ENCODE measurements at places on chromosomes 1 and 21.
A peak's percentile ranks its signal among the peaks of the same experiment; 100 is the strongest.

GRCh38 chr1:1374589-1374928 is 448 bp downstream of the AURKAIP1 start:
- DNase-seq, result no peak

DNA sequence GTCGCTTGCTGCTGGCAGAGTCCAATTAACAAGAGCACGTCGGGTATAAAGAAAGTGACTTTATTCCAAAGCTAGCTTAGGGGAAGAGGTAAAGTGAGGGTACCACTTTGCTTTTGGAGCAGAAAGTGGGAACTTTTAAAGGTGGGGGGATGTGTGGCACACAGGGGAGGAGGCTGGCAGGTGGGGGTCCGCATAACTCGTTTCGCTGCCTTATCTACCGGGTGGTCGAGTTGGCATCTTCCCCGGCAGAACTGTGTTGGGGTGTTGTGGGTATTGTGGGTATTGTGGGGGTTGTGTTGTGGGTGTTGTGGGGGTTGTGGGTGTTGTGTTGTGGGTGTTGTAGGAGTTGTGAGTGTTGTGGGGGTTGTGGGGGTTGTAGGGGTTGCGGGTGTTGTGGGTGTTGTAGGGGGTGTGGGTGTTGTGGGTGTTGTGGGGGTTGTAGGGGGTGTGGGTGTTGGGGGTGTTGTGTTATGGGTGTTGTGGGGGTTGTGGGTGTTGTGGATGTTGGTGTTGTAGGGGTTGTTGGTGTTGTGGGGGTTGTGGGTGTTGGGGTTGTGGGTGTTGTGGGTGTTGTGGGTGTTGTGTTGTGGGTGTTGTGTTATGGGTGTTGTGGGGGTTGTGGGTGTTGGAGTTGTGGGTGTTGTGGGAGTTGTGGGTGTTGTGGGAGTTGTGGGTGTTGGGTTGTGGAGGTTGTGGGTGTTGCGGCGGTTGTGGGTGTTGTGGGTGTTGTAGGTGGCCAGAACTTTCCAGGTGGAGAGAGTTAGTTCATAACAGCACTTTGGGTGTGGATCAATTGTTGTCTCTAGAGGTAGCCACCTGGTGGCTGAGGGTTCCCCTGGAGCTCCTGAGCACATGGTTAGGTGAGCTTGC is 52.7 kb downstream of the AGPAT3 start:
- no peak for DNase-seq

GRCh38 chr1:150160964-150161621 is 11.4 kb downstream of the PLEKHO1 start:
- DNase-seq, result no peak

GRCh38 chr1:188895611-188896010 is 1582.1 kb downstream of the BRINP3 start:
- no peak for DNase-seq

- DNase-seq, result no peak
Measured at GRCh38 chr1:162110910-162111309, 41.4 kb downstream of the NOS1AP start.

DNA sequence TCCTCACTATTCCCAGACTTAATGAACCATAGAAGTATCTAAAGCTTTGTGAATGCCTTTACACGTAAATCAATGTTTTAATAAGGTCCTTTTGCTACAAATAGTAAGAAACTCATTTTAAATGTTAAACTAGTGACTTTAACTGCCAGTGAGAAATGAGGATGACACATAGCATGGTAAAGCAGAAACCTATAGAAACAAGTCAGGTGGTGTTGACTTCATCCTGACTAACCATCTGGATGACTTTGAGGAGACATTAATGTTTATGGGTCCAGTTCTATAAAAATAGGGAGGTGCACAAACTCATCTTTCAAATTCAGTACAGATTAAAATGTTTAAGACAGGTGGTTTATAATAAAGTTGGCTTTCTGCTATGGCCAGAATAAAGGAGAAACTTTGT is 85.4 kb downstream of the COLGALT2 start:
- DNase-seq, result no peak

DNA sequence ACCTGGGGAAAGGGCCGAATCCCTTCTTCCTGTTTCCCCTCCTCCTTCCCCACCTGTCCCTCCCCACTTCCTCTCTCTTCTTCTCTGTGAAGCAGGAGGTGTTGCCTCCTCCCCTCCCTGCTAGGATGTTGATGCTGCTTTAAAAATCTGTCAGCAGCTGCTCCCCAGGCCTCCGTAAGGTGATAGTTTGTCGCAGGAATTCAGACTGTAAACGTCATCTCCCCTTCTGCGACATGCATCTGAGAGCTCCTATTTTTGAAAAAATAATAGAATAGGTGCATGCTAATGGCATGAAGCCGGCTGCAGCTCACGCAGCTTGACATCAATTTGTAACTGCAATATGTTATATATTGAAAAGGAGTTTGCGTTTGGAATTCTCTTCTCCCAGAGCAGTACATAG is 70.1 kb downstream of the KAZN start:
- no peak for DNase-seq

DNA sequence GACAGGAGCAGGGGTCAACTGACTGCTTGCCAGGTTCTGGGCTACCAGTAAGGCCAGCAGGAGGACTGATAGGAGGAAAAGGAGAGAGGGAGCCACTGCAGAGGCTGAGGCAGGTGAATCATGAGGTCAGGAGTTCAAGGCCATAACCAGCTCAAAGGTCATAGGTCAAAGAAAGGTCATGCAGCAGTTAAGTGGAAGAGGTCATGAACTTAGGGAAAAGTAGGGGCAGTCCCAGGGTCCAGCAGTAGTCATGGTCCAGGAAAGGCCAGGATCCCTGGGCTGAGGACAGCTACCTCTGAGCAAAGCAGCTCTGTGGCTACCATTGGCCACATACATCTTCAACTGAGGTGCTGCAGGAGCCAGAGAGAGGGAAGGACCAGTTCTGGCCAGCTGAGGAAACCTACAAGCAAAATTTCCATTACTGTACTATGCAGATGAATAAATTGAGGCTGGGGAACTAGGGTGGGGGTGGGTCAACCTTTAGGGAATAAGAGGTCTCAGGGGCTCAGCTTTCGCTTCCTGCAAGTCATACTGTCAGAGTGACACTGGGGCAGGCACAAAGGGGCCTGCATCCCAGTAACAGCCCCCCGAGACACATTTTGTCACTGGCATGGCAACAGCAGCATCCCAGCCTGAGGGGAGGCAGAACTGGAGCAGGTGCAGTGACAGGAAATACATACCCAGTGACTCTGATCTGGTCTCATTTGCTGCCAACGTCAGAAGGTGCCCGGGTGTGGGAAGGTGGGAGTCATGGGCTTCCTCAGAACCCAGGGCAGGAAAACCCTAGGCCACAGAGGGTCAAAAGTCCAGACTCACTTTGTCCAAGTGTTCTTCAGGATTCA is 5.2 kb upstream of the INPP5B start:
- DNase-seq, result no peak

DNA sequence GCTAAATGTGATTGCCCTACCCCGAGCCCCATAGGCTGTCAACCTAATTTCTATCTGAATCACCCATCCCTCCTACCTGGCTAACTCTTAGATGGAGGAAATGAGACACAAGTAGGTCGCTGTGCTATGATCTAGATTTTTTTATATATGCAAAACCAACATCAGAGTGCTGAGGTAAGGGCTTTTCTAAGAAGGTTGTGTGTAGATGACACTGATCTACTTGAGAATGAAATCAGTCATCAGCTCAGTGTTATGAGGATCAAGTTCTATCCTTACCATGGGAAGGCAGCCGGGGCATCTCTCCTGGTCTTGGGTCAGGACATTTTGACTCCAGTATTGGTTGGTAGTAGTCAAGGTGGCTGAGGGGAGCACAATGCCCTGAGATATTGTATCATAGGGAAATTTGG is 23.6 kb downstream of the SLAMF1 start:
- no peak for DNase-seq

- peak; percentile 83 for DNase-seq
Measured at GRCh38 chr1:63674238-63674864, 81.1 kb downstream of the PGM1 start.

- no peak for DNase-seq
Measured at GRCh38 chr1:156705918-156706656, 704 bp upstream of the CRABP2 start.

DNA sequence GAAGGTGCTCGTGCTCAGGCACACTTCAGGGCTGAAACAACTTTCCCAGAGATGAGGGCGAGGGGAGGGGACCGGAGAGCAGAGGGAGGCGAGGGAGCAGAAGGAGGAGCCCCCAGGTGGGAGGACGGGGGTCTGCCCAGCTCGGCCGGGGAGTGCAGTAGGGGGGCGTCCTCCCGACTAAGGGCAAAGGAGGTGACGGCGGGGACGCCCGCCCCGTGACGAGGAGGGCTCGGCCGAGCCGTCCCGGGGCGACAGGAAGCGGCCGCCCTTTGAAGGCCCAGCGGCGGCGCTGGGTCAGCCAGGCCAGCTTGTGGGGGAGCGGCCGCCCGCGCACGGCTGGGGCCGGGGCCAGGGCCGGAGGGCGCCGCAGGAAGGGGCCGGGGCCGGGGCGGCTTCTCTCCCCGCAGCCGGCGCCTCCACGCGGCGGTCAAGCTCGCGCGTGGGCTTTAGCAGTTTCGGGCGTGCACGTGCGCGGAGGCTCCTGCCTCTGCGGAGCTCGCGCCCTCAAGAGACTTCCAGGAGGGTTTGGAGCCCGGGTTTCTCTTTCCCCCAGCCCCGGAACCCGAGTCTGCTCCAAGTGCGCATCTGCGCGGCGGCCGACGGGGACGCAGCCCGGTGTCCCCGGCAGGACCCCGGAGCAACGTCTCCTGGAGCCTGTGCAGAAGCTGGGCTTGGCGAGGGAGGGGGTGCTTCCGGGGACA is 100.8 kb upstream of the SLC45A1 start:
- DNase-seq, result no peak

GRCh38 chr1:180800945-180801344 is 111.8 kb upstream of the KIAA1614 start:
- no peak for DNase-seq

GRCh38 chr1:27430903-27431600 is 38.6 kb downstream of the GPR3 start:
- no peak for DNase-seq

- no peak for DNase-seq
Measured at GRCh38 chr21:17900281-17900989, 81.3 kb upstream of the C21orf91 start.

DNA sequence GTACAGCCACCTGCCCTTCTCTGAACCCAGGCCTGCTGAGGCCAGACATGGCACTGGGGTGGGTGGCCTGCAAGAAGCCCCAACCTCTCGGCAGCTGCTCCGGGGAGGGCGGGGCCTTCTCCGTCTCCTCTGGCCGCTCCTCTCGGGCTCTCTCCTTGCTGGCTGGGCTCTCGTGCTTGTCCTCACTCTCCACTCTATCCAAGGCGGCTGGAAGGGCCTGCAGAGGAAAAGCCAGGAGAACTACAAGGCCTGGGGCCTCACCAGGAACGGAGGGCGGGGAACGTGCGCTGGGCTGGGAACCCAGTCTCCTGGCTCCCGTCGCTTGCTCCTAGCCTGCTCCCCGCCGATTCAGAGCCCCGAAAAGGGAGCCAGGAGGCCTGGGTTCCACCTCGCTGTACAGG is 59.1 kb downstream of the CHD5 start:
- DNase-seq, result no peak

GRCh38 chr1:64962441-64962840 is 3.9 kb downstream of the JAK1 start:
- no peak for DNase-seq

DNA sequence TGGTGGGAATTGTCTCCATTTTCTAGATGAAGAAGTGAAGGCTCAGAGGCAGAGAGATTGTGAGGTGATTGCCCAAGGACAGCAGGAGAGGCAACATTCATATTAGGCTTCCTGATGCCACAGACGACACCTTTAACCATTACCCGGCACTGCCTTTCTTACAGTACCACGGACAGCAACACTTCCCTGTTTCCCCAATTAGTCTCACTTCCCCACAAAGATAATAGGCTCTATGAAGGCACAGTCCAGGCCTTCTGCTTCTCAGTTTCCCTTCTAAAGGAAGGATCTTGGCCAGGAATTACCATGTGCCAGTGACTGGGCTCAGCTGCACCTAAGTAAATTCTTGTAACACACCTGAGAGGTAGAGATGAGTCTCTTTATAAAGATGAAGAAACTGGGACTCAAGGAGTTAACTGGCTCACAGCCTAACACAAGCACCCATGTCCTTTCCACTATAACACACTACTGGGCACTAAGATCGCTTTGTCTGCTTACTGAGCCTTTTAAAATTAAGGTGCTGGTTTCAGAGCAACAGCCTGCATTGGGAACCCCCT is 9.6 kb downstream of the IGSF9 start:
- DNase-seq, result no peak

GRCh38 chr21:39006571-39007311 is 176.5 kb downstream of the PSMG1 start:
- DNase-seq, result no peak

DNA sequence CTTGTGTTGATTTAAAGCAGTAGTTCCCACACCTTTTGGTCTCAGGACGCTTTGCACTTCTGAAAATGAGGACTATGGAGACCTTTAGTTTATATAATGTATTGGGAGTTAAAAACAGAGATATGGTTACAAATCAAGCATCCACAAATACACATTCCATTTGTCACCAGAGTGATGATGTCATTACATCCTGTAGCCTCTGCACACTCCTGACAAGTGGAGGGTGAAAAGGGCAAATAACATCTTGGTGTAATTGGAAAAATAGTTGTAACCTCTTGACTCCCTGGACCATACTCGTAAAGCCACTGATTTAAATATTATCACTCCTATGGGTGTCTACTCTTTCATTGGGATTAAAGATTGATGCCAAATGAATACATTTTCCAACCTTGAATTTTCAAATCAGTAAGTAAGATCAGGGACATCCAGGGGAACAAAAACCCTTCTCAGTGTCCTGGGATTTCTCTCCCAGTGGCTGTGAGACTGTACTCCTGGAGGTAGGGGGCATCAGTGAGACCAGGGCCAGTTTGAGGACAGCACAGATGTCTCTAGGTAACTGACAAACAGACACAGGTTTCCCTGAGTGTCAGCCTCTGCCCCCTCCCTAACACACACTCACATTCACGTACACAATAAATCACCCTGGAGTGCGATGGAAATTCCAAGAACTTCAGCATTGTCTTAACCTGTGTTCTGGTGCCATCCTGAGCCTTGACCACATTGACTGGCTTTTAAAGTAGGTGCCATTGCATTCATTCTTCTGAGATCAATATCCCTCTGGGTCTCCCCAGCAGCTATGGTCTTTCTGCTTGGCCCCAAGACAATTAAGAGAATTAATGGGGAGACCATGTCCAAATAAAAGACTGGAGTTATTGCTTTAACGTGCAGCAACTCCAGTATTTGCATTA is 63.0 kb downstream of the NR5A2 start:
- DNase-seq, result no peak

GRCh38 chr1:60906526-60906925 is 175.8 kb upstream of the NFIA start:
- DNase-seq, result no peak

All from non-pigmented ciliary epithelial cell (primary cell).